ENCODE measurements at places on chromosomes 12 and 14.

DNA sequence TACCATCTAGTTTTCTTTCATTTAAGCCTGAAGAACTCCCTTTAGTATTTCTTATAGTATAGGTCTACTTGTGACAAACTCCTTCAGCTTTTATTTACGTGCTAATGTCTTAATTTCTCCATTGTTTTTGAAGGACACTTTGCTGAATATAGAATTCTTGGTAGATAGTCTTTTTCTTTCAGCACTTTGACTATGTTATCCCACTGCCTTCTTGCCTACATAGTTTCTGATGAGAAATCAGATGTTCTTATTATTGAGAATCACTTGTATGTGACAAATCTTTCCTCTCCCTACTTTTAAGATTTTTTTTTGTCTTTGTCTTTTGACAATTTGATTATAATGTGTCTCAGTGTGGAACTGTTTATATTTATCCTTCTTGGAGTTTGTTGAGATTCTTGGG lies 5.1 kb upstream of the MIS18BP1 start:
- DNase-seq = peak; percentile 9

GRCh38 chr14:91953170-91953985 lies 5.9 kb upstream of the FBLN5 start:
- no peak for DNase-seq

DNA sequence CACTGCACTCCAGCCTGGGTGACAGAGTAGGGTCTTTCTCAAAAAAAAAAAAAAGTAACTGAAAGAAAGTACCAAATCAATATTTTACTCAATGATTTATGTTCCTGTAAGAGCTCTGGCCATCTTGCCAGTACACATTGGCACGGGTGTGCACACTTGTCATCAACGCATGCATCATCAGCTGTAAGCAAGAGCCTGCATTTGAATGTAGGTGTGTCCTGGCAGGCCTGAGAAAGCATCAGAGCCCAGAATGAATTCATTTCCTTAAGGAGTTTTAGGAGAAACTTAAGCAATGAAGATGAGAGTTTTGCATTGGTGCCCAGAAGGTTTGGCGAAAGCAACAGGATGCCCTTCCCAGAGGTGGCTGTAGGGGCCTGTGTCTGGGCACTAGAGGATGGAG lies 88.5 kb upstream of the FZD10 start:
- no peak for DNase-seq

DNA sequence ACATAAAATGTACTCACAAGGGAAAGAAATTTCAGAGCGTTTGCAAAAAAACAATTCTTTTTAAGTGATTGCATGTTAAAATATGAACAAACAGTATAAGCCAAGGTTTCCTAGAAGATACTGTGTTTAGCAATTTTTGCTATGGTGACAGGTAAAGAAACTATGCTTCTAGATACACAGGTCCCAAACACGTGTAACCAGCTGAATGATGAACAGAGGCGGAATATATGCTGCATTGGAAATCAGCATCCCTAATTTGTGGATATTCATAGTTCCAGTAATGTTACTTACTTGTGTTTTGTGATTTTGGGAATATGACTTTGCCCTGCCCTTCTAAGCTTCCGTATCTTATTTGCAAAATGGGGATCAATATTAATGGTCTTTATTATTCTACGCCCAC lies 326.3 kb upstream of the DIO2 start:
- no peak for DNase-seq

DNA sequence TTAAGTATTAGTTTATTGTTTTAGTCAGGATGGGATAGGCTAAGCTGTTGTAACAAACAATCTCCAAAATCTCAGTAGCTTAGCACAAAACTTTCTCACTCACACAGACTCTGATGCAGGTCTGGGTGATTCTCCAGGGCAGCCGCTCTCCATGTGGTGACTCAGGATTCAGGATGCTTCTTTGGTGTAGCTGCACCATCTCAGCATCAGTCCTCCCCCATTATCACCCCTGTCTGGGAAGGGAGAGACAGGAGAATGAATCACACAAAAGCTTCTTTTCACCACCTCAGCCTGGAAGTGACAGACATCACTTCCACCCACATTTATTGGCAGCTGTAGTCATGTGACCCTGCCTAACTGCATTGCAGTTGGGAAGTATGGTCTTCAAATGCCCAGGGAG lies 142.3 kb downstream of the DICER1 start:
- DNase-seq = no peak

- DNase-seq = no peak
These were observed 51.0 kb upstream of the BCL11B start for GRCh38 chr14:99322731-99323599.

- DNase-seq = no peak
These were observed 114.6 kb downstream of the SLC25A21 start for GRCh38 chr14:37057776-37058175.

DNA sequence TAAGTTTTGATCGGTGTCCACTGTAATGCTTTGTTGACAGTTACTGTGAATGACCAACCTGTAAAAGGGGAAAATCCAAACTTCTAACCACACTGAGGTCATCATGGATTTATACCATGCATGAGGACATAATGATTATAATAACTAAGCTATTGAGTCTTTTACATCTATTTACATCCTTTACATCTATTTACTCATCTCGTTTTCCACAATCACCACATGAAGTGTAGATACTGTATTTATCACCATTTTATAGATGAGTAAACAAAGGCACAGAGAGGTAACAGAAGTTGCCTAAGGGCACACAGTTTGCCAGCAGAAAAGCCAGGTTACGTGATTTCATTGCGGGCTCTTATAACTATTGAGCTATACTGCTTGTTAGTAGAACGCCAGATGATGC lies 27.9 kb upstream of the EID3 start:
- DNase-seq = no peak

DNA sequence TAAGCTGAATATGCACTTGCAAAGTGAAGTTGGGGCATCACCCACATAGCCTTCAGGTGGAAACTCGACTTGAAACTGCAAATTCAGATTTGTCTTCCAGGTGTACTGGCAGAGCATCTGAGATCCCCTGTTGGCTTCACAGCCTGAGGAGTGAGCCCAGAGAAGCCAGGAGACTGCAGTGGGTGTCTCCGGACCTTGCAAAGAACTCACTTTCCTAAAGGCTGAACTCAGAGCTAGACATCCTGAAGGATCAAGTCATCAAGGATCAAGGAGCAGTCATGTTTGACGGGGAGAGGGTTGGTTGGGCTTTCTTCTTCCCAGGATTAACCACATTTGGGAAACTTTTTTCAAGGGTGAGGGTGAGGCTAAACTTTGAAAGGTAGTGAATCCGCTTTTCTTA lies 9.1 kb upstream of the HOXC13 start:
- no peak for DNase-seq

DNA sequence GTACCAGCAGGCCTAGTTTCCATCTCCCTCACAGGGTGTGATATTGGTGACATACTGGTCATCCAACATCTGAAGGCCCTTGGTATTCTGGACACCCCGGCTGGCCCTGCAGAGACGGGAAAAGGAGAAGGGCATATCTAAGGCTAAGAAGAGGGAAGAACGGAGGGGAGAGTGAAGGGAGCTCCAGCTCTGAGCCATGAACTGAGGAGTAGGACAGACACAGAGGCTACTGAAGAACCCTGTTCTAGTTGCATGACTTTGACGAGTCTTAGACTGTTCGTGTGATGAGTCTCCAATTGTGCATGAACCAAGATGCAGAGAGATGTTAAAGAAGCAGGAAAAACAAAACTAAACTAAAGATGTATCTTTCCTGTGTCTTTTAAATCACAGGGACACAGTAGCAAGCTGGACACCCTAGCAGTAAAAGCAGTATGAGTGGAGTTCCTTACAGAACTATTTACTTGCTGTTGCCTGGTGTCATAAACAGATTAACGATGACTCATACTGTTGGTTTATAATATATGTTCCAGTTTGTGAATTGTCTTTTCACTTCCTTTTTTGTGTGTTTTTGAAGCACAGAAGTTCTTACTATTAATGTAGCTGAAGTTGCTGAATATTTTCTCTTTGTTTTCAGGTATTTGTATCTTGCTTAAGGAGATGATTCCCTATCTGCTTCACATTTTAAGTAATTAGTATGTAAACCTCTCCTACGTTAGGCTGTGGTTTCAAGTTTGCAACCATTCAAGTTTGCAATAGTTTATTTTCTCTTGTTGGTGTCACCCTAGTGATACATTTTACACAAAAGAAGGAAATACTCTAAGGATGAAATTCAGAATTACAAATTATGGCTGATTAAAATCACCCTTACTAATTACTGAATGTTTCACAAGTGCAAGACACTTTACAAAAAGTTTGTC lies 15.7 kb downstream of the FAR2 start:
- DNase-seq = peak; percentile 85

GRCh38 chr14:105500036-105500725 lies 9.1 kb downstream of the TEDC1 start:
- no peak for DNase-seq

DNA sequence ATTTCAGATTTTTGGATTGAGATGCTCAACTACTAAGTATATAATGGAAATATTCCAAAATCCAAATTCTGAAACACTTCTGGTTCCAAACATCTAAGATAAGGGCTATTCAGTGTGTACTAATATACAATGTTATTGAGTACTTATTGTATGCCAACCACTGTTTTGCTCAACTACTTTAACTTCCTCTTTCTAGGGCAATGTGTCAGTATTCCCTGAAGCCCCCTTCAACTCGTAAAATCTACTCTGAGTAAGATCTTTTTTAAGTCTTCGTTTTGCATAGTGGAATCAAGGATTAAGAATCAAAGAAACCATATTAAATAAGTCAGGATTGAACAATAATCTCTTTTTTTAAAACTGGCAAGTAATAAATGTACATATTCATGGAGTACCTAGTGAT lies 45.5 kb downstream of the SPATA7 start:
- DNase-seq = peak; percentile 11

- DNase-seq = no peak
These were observed 237.7 kb downstream of the GXYLT1 start for GRCh38 chr12:41907021-41907420.

- no peak for DNase-seq
These were observed 38.1 kb downstream of the ETV6 start for GRCh38 chr12:11687528-11687927.

GRCh38 chr14:93729993-93730392 lies 58.3 kb downstream of the PRIMA1 start:
- DNase-seq = no peak

GRCh38 chr14:103884854-103885253 lies 37.5 kb upstream of the PPP1R13B start:
- DNase-seq = no peak

DNA sequence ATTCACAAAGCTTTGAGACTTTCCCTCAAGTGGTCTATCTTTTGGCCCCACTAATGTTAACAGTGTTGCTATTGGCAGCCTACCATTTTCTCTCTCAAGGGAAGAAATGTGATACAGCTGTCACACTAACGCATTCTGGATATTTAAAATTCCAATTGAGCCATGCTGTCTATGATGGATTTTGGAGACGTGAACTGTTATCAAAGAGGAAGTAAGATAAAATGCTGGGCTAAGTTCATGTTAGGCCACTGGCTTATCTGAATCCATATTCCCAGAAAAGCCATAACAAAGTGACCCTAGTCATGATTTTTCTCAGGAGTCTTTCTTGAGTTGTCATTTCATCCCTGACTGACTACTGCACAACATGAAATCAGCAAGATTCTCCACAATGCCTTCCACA lies 200.2 kb downstream of the PHLDA1 start:
- DNase-seq = peak; percentile 82

DNA sequence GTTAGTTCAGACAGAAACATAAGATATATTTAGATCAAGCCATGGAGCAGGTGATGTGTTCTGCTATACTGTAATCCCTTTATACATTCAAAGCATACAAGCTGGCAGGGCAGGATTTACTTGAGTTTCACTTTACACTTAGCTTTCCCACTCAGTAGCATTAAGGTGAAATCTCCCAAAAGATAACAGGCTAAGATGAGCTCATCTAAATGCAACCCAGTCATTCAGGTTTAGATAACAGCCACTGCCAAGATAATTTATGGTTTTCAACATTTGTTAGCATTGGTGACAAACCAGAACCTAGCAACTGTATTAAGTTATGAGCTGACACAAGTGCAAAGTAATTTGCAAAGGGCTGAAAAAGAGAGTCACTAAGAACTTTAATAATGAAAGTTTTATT lies 925.1 kb upstream of the ATXN7L3B start:
- peak; percentile 60 for DNase-seq

All from OCI-M1 (cell line).